ENCODE measurements at places on chromosomes 16 and 17.

DNA sequence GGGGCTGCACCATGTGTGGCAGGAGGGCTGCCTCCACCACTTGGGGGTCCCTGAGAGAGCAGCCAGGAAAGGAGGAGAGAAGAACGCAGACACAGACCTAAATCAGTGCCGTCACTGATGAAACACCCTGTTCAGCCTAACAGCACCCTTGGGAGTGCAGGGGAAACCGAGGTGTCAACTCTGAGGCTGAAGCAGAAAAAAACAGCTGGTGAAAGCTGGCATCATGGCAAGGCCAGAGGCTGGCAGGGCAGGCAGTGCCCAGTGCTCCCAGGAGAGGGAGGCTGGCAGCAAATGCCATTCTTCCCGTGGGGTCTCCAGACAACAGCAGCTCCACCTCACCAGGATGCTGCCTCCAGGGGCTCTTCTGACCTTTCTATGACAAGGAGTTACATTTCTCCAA lies 23.1 kb downstream of the SPHK1 start:
- no peak for DNase-seq

- DNase-seq, result no peak
Observed at GRCh38 chr16:64478252-64478906, 643.5 kb downstream of the CDH11 start.

DNA sequence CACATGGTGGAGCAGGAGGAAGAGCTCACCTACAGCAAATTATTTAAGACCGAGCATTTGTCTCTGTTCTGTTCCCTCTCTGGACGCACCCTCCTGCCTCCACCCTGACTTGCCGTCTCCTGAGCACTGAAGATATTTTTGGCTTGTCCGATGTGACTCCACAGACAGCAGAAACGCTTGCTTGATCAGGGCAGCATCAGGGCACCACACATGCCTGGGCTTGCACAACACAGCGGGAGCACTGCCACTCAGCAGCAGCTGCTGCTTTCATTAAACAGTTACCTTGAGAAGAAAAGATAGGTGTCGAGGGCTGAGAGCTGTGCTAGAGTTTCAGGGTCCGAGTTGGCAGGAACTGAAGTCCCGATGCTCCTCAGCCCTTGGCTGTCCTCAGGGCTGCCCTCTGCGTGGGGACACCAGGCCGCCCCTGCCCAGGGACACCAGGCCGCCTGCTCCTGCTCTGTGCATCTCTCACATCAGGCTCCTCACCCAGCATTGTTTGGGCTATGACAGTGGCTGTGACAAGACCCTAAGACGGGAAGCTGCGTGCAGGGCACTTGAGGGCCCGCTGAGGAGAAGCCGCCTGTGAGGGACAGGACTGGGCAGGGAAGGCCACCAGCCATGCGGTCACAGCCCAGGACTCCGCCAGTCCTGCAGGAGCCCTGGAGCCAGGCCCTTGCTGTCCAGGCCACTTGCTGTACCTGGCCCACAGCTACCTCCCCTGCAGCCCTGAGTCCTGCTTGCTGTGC lies 21.3 kb upstream of the CDH15 start:
- DNase-seq, result no peak

GRCh38 chr16:25709213-25709612 lies 17.5 kb downstream of the HS3ST4 start:
- no peak for DNase-seq

DNA sequence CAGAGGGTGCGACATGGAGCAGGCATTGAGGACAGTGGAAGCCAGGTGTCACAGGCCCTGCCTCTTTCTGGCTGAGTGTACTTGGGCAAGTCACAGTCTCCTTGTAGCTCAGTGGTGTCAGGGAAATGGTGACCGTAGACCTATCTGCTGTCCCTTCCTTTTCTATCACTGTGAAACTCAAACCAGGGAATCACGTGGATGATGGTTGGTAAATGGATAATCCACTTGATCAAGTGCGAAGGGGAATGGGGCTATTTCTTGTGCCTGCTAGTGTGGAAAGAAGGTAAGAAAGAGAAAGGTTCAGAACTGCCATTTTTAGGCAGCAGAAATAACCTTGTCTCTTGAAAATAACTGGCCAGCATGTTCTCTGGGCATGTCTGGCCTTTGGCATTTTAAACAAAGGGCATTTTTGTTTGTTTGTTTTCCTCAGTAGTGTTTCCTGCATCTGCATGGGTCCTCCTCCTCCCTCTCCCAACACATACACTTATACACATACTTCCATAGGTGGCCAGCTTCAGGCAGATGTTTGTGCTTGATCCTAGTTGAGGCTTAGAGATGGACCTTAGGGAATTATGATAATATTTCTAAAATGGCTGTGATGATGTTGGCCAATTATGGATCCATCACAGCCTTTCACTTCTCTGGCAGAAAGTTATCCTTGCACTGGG lies 7.1 kb downstream of the TBX4 start:
- no peak for DNase-seq

DNA sequence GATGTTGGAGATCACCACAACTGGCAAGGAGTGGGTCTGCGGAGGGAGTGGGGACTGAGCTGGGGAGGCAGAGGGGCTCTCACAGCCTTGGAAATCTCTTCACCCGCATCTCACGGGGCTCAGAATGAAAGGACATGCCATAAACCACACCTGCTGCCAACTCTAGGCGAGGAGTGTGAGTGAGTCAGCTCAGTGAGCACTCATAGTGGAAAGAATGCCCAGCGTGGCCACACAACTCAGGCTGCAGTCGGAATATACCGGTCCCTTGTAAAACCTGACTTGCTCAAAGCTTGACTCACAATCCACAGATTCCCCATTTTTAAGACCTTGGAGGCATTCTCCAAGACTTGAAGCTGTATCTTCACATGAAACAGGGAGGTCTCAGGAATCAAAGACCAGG lies 36.7 kb downstream of the STAT5A start:
- DNase-seq, result no peak

DNA sequence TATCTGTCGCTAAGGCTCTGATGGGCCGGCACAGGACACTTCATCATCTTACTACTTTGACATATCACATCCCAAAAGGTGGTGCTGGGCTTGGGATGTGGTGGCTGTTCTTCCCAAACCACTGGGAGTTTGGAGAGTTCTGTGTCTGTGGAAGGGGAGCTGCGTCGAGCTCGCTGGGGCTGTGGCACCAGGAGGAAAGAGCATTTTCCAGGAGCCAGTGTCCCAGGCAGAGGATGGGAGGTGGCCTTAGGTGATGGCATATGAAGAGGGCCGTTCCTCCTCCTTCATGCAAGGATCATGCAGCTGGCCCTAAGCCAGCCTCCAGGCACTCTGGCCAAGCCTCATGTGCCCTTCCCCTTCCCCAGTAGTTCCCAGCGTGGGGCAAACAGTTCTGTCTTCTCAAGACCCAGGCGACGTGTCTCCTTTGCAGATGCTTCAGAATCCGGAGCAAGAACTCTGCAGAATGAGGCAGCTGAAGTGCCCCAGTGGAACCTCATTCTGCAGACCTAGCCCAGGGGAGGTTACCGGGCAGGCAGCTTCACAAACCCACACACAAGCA lies 89.4 kb upstream of the TNRC6C start:
- no peak for DNase-seq

GRCh38 chr16:50603206-50604064 lies 55.2 kb downstream of the NKD1 start:
- no peak for DNase-seq

Data from GM13976 (cell line).